ENCODE measurements at places on chromosomes 1 and 21.

DNA sequence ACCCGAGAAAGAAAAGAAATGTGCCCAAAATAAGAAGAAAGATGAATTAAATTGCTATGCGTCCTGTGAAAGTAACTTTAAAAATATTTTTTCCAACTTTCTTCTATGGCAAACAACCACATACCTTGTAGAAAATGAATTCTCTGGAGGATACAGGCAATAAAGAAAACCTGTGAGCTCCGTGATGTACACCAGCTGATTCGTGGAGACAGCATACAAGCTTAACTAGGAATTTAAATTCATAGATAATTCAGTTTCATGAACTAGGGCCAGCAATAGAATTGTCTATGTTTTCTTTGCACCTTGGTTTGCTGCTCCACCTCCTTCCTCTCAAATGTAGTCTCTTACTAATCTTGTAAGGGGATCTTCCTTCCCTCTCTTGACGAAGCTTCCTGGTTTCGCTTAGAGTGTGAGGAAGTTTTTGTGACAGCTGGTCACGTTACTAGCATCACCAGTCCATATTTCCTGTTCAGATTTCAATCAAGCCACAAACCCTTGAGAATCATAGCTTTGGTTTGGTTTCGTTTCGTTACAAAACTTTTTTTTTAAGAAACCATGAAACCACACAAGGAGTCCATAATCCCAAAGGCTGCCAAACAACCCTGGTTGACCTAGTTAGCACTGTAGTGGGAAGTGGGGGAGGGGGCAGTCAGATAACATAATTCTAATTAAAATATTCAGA, 35.8 kb downstream of the GREM2 start:
- peak; percentile 85 for DNase-seq

DNA sequence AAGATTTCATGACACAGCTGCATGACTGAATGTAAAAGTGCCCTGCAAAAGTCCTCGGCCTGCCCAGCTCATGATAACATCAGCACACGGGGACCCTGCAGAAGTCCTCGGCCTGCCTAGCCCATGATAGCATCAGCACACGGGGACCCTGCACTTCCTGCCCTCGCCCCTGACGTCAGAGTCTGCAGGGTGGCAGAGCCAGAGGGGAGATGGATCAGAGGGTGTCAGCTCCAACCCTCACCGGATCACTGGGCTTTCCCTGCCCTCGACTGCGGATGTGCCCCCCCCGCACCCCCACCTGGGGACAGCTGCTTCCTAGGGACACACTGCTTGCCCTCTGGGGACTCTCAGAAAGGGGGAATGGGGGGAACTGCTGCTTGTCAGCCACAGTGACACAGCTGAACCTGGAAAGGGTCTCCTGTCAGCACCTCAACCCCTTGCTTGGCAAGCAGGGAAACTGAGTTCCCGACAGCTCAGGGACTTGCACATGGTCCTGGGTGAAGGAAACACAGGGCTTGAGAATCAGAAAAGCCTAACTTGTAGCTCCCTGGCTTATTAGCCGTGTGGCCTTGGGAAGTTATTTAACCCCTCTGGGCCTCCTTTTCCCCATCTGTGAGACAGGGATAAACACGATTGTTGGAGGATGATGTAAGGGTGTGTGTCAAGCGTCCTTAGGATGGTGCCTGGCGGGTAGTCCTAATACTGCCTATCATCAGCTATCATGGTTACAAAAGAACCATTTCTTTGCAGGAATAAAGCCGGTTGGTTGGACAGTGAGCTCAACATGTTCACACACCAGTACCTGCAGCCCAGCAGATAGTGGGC, 8.3 kb upstream of the MIIP start:
- no peak for DNase-seq

DNA sequence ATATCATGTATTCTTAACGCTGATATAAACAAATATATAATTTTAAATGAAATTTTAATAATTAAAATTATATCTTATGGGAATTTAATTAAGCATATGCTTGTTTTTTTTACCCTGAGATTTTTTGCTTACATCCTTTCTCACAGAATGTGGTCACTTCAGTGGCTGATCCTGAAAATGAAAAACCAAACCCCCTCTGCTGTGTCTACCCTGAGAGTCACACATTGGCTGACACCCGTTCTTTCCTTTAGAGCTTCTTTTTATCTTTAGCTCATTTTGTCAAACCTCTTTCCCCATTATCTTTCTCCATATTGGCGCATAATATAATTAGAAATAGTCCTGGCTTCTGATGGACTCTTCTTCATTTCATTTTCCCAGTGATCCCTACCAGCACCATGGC, 10.8 kb upstream of the CACYBP start:
- DNase-seq: no peak

DNA sequence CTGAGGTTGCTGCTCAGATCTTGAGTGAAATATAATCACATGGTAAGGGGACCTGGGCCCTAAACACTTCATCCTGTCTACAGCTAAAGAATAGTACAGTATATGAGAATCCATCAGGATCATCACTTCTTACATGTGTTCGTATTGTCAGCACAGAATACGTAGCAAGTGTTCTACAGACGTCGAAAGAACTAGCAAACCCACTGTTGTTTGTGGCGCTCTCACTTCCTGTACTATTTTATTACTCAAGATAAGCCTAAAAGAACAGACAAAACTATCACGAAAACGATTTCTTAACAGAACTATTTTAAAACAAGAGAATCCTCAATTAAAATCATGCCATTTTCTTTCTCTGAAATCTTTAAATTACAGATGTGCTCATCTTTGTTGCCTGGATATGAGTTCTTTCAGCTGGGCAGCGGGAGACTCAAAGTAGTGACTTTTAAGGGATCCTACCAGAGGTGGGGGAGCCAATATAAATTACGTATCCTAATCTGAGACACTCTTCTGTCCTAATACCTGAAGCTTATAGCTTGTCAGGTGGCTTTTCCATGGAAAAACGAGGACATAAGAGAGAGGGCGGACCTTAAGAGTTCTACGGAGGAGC, 724 bp downstream of the ST7L start:
- peak; percentile 24 for DNase-seq

- DNase-seq: peak; percentile 63
These were observed 157.3 kb downstream of the KCNJ6 start for GRCh38 chr21:37758982-37759381.

DNA sequence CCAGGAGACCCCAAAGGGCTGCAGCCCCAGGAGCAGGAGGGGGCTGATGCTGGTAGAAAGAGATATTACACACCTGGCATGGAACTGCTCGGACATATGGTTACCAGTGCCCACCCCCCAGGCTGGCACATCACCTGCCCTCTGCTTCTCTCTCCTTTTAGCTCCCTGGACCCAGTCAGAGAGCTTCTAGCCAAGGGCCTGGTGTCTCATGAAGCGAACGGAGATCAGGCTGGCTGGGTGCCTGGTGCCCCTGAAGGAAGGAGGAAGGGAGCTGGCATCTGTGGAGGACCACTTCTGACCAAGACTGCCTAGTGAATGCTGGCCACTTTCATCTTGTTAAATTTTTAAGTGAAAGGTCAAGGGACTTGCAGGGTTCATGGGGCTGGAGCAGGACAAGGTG, 53.1 kb downstream of the FOXO6 start:
- DNase-seq: no peak

GRCh38 chr21:35338881-35339632, 290.0 kb upstream of the RUNX1 start:
- no peak for DNase-seq

Measured in fibroblast of skin of right biceps (primary cell).